Fibroblast of skin of left quadriceps (primary cell): ENCODE measurements at places on chromosomes 5 and 9.

GRCh38 chr9:126861707-126862103, 1.3 kb downstream of the ZBTB34 start:
- peak; percentile 22 for DNase-seq

DNA sequence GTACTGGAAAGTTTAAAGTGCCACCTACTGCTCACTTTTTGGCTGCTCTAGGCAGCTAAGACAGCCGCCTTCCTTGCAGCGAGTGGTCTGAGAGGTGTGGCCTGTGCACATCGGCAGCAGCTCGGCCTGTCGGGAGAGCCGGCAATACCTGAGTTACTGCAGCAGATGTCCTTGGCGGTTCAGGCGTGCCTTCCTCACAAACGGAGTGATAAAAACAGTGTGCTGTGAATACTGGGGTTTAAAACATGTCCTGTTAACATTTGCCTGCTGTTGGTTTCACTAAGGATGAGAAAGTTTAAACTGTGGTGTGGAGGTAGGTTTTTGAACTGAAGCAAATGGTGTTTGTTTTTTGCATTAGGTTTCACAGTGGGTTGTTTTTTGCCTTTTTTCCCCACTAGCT, 12.9 kb downstream of the TRAF2 start:
- no peak for DNase-seq

GRCh38 chr5:108380531-108381349, 1.2 kb downstream of the FBXL17 start:
- no peak for DNase-seq

DNA sequence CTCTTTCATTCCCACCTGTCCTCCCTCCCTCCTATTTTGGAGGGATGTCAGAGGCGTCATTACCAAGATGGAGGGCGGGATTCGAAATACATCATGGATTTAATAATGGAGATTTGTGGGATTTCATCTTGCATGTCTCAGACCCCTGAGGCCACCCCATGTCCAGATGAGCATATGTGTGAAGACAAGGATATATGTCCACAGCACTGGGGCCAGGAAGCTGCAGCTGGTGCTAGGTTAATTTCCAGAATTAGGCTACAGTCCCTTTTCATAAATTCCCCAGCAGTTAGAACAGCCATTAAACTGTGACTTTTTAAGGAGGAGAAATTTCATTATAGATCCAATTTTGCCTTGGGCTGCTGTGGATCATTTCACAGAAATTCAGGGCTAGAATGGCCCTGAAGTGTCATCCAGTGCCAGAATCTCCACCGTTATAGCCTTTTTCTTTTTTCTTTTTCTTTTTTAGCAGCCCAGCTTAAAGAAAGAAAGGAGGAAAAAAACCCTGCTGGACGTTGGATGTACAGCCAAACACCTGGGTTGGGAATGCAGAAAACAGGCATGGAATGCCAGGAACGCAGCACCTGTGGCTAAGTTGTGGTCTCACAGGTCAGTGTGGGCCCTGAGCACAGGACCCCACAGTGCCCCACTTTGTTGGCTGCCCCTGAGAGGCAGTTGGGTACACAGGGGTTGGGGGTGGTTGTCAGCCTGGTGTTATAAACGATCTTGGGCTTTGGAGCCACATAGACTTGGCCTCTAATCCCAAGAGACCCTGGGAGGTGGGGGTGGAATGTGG, 50.2 kb upstream of the CXCL14 start:
- no peak for DNase-seq

DNA sequence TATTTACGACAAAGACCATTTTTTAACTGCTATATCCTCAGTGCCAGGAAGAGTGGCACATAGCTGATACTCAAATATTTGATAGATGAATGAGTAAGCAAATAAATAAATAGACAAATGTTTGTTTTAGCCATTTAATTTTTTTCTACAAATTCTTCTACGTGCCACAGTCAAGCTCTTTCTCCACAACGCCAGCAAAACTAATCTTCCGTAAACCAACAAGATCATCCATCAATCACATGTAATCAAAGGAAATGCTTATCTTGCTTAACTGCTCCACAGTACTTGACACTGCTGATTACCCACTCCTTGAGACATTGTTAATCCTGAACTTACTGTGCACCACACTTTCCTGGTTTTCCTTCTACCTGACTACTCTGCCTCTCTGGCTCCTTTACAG, 136.7 kb downstream of the EDIL3 start:
- no peak for DNase-seq

DNA sequence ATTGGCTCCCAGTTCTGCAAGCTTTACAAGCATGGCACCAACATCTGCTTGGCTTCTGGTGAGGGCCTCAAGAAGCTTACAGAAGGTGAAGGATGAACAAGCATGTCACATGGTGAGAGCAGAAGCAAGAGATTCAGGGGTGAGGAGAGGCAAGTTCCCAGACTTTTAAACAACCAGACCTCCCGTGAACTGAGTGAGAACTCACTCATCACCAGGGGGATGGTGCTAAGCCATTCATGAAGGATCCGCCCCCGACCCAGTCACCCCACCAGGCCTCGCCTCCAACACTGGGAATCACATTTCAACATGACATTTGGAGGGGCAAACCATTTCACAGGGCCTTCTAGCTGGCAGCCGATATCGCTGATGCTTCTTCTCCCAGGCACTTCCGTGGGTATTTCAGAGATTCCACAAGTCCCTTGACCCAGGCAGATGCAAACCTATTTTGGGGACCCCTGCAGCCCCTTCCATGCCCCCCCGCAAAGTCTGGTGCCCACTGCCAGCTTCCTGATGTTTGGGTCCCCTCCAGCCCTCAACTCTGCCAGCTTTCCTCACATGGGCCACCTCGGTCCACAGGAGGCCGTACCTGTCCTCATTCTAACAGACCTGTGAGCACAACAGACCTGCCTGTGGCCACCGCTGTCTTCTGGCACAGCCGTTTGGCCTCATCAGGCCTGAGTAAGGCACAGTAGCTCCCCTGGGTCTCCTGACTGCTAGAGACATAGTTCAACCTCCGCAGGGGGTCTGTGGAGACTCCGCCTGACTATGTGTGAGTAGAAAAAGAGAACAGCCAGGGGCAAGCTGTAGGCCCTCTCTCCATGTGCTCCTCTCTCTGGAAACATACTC, 60.7 kb upstream of the ANGPTL2 start:
- DNase-seq = no peak

GRCh38 chr5:2898661-2899060, 147.2 kb upstream of the IRX2 start:
- DNase-seq = no peak

- DNase-seq = no peak
Measured at GRCh38 chr5:56357426-56357825, 124.3 kb upstream of the ANKRD55 start.

DNA sequence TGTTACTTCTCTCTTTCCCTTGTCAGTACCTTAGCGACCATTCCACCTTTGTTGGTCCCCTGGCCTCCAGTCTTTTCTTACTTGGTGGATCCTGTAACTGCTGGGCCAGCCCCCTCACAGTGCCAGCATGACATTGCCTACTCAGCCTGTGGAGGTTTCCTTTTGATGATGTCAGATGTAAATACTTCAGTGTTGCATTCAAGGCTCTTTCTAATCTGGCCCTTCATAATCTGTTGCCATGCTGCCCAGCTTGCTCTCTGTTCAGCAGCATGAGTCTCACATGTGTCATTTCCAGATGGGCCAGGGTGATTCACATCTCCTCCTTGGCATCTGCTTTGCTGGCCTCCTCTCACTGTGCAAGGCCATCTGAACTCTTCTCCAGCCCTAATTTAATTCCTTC, 57.1 kb downstream of the MAST4 start:
- no peak for DNase-seq

DNA sequence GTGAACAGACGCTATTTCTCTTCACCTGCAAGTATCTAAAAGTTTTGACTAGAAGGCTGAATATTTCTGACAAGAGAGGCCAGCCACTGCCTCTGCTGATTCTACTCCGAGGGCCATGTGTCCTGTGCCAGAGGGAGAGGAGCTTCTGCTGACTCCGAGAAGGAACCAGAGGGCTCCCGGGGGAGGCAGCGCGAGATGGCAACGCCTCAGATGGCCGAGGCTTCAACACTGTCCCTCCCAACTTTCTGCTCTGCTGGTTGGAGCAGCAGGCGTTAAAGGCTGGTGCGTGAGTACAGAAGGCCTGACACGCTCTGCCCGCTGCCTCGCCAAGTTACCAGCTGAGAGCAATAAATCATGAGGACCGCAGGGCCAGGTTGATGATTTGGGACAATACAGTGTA, 178.8 kb downstream of the GAPVD1 start:
- no peak for DNase-seq

DNA sequence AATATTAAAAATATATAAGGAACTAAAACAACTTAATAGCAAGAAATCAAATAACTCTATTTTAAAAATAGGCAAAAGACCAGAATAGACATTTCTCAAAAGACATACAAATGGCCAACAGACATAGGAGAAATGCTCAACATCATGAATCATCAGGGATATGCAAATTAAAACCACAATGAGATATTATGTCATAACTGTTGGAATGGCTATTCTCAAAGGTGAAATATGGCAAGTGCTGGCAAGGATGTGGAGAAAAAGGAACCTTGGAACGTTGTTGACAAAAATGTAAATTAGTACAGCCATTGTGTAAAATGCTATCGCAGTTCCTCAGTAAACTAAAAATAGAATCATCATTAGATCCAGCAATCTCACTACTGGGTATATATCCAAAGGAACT, 468.5 kb downstream of the NFIB start:
- peak; percentile 93 for DNase-seq

GRCh38 chr5:174735498-174736330, 11.3 kb downstream of the MSX2 start:
- no peak for DNase-seq

DNA sequence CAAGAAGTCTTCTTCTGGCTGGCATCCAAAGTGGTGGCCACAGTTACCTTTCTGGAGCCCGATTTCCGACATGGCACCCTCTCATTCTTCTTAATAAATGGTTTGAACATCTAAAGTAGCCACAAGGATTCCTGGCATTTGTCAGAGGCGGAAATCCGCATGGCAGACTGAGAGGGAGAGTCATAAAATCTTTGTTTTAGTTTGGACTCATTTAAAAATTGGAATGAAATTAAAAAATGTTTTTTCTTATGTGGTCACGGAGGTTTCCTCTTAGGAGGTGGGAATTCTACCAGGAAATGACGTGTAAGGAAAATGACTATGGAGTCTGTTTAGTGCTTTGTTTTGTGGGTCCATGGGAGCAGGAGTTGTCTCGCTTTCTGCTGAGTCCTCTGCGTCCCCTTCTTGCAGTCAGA, 133.0 kb upstream of the PTCH1 start:
- DNase-seq = no peak

DNA sequence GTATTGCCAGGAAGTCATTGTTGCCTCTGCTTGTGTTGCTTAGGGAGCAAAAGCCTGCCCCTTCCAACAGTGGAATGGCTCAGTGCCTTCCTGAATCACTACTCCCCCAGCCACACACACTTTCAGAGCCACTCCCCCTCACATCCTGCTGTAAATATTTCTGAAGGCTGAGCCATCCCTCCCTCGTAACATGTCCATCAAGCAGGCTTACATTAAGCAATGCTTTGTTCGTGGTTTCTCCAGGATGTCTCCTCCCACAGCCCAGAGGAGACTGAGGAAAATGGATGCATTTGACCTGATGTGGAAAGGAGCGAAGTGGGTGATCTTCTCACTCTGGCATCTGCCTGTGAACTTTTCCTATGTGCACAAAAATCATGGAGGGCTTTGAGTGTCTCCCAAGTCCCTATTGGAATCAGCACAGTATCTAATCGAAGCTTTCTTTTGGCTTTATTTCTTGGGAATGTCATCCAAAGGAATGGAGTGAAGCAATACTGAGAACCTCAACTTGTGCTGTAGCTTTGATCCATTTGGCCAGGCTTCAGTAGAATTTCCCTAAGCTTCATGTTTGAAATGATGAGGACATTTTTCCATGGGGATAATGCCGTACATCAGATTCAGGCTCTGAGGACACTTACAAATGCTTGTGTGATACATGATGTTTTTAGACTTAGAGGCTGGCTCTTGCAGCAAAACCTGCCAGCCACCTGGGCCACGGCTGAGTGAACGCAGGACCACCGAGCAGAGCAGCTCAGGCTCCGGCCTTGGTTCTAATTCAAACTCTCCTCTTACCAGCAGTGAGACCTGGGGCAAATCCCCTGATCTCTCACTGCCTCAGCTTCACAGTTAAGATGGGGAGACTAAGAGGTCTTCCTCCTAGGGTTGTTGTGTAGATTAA, 389.1 kb downstream of the ENC1 start:
- DNase-seq = peak; percentile 93

GRCh38 chr5:91418158-91418557, 35.0 kb upstream of the ARRDC3 start:
- DNase-seq = no peak

- no peak for DNase-seq
Measured at GRCh38 chr5:139460455-139460854, 2.1 kb downstream of the ECSCR start.

- no peak for DNase-seq
Measured at GRCh38 chr5:131230406-131230805, 33.4 kb upstream of the CDC42SE2 start.

DNA sequence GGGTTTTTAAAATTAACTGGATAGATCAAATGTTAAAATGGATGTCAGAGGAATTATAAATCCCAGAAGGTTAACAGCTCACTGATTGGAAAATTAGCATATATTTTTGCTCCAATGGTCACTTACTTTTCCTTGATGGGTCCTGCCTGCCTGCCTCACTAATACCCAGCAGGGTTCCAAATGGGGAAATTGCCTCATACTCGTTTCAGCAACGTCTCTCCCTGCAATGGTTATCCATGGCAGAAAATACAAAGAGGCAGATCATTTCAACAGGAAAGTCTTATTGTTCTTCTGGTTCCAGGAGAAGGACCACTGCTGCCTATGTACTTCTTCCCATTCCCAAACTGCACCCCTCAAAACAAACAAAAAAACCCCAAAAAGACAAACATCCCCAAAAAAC, 71.3 kb downstream of the ERP44 start:
- no peak for DNase-seq

DNA sequence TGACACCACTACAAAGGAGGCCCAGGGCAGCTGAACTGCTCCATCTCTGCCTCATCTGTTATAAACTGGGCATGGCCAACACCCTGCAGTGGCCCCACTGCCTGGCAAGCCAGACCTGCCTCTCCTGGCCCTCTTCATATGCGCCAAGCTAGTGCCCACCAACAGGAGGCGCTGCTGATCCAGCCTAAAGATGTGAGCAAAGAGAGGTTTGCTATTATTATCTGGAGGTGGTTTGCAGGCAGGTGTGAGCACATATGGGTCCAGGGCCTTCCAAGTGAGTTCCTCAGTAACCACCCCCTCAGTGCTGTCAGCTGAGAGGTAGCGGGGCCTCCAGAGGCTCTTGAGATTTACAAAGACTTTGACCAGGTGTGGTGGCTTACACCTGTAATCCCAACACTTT, 232.2 kb downstream of the SYK start:
- no peak for DNase-seq

DNA sequence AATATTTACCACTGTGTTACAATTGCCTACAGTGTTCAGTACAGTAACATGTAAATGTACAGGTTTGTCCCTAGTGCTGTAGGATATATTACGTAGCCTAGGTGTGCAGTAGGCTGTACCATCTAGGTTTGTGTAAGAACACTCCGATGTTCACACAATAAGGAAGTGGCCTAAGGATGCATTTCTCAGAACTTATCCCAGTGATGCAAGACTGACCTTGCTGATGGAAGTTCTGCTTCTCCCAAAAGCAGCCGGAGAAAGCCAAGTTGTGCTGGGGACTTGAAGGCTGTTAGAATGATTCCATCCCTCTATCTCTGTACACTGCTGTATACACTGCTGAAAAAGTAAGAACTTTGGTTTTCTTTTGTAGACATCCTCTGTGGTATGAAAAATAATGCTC, 21.6 kb downstream of the NEUROG1 start:
- DNase-seq = no peak
